ENCODE measurements at places on chromosomes 3 and 15. TPM values are rescaled to one million over a fixed set of nuclear protein-coding genes. Genes with fewer than 3 reads are reported as not detected.

DNA sequence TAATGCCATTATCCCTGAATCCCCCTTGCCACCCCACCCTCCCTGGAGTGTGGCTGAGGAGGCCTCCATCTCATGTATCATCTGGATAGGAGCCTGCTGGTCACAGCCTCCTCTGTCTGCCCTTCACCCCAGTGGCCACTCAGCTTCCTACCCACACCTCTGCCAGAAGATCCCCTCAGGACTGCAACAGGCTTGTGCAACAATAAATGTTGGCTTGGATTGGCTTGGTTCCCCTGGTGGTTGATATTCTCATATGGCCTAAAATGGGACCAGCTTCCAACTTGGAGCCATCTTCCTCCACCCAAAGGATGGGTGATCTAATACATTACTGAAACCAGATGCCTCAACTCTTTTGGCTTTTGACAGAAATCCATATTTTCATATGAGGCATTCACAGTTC, 34.9 kb downstream of the VIPR1 start:
- no peak for DNase-seq

GRCh38 chr3:40962721-40963120, 236.6 kb upstream of the CTNNB1 start:
- DNase-seq, result no peak

Gene SAMMSON
- total RNA-seq, result not detected

DNA sequence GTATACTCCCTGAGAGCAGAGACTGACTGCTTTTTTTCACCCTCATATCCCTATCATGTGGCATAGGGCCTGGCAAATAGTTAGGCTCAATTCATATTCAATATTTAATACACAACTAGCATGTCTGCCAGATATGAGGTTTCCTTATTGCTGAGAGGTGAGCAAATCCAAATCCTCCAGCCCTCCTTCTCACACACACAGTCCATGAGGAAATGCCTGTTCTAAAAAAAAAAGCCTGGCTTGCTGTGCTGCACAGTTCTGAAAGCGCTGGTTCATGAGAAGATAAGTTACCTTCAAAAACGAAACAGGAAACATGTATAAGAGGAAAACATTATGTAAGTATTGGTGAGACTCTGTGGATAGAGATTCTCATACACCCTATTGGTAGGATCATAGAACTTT, 15.5 kb upstream of the ACAP2 start:
- no peak for DNase-seq

Gene LRRC15
- total RNA-seq, result not detected

Gene GALK2
- 21.3 TPM for total RNA-seq

DNA sequence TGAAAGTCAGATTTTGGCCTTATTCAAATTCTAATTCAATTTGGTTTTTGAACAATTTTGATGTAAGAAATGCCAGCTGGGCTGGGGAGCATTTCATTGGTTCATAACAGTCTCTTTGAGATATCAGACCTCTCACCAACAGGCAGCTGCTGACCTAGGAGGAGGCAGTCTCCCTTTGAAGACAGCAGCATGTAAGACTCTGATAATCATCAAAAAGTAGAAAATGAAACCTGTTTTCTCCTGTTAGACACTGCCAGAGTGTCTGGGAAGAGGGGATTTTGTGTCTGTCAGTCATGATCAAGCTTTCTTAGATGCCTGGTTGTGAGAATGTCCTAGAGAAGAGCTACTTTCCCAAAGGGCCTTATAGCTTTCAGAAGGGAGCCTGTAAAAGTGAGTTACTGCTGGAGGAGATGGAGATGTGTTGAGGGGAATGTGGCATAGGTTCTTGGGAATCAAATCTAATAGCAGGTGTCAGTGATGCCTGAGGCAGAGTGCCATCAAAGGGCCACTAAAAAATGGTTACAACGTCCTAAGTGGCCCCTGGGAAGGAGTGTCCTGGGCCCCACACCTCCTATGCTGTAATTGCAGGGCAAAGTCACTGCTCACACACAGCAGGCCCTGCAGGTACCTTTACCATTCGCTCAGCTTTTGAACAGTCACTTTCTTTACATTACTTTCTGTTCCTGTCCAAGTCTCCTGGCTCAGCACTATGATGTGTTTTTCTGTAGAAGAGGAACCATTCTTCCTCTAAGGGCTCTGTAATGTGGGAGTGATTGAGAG, 43.1 kb downstream of the FSTL1 start:
- DNase-seq, result no peak

GRCh38 chr15:70093481-70094319, 4.0 kb downstream of the TLE3 start:
- no peak for DNase-seq

Gene RASGRF1
- total RNA-seq, result 0.16 TPM
